Endothelial cell of umbilical vein (primary cell): ENCODE measurements at places on chromosomes 11 and 22.
A peak's percentile ranks its signal among the peaks of the same experiment; 100 is the strongest.

- peak; percentile 63 for DNase-seq
These were observed 57.0 kb downstream of the LRRC74B start for GRCh38 chr22:21102659-21103267.

- no peak for DNase-seq
These were observed 90.0 kb downstream of the BCR start for GRCh38 chr22:23270212-23270733.

GRCh38 chr11:25769287-25769686 is 562.6 kb upstream of the ANO3 start:
- no peak for DNase-seq

- DNase-seq: no peak
These were observed 248.1 kb downstream of the OPCML start for GRCh38 chr11:133284156-133284555.

GRCh38 chr11:105177658-105178057 is 38.1 kb upstream of the CARD18 start:
- peak; percentile 21 for DNase-seq

DNA sequence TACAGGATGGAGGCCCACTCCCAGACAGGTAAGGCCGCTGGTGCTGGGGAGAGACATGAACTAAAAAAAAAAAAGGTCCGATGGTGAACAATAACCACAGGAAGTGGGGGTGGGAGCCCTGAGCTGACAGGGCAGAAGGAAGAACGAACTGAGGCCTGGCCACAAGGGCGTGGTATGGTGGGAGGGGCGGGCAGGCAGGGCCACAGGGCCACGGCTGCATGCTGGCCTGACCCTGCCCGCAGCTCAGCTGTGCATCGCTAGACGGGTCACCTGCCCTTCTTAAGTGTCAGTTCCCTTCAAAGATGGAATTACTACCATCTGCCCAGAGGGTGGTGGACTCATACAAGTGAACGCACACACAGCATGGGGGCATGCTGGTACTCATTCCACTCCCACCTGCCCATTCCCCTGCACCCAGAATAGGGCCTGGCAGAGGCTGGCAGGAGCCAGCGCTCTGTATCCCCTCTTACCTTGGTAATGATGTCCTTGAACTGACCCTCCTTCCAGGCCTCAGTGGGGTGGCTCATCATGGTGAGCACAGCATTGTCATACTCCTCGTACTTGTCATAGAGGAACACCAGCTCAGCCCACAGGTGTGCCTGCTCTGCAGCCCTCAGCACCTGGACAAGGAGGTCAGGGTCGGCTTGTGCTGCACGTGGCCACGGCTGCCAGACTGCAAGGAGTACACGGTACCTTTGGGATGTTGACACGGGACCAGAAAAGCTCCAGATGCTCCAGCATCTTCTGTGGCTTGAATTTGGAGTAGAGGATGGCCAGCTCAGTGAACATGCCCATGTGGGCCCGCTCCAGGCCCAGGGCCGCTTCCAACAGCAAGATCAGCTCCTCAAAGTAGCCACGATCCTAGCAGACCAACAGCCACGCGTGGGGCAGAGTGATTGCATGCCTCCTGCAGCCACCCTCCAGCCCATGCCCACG is 17.5 kb upstream of the SLC25A1 start:
- DNase-seq: no peak

- DNase-seq: no peak
These were observed 9.4 kb downstream of the SUSD2 start for GRCh38 chr22:24190596-24191208.

DNA sequence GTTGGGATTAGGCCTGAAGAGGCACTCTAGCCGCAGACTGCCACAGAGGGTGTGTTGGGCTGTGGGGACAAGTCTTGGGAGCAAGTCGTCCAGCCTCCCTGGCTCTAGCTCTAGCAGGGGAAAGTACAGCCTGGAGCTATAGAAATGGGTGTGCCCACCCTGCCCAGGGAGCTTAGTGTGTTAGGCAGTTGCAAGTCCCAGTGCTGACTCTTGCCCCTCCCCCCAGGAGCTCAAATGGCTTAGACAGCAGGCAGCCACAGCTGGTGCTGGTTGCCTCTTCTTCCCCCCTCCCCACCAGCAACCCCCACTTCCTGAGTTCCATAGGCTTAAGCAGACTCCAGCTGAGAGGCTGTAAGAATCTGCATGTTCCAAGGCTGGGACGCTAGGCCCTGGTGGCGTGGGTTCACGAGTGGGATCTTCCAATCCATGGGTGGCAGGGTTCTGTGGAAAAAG is 61.2 kb downstream of the GUCY1A2 start:
- no peak for DNase-seq

- DNase-seq: no peak
These were observed 52.7 kb downstream of the IGF2 start for GRCh38 chr11:2086239-2087040.

DNA sequence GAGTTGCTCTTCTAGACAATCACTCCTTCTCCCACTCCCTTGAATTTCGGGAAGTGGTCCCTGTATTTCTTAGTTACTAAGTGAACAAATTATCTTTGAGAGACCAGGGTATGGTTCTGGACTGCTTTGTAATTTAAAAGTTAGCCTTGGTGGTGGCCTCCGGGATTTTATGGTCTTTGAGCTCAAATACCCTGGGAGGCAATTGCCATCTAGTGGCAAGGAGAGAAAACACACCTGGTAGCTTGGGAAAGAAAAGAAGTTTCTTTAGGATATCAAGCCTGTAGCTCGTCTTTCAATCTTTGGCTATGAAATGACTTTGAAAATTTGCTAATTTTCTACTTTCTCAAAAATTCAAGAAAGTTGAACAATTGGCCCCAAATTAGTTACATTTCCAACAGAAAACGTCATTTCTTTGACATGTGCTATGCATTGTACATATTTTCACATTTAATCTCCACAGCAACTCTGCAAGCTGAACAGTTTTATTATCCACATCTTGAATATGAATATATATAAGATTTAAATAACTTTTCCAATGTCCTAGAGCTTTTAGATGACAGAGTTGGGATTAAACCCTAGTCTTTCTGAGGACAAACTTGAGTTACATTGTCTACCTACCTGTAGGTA is 39.1 kb downstream of the MMP27 start:
- DNase-seq: peak; percentile 50

DNA sequence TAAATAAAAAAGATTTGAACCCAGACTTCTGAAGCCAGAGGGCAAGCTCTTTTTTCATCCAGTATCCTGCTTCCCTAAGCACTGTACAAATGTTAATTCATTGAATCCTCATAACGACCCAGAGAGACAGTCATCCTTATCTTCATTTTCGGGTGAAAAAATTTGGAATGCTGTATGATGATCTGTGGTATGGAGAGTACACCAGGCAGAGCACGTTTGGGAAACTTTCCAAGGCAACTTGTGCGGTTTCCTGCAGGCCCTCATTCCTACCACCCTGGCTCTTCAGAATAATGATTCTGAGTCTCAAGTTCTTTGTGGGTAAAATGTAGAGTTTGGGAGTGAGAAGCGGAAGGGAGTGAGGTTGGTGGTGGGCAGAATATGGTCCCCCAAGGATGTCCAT is 177.9 kb upstream of the CADM1 start:
- DNase-seq: no peak
